Muscle of leg (tissue), 16 donors: ENCODE measurements at places on chromosomes 12 and 14. TPM values are rescaled to one million over a fixed set of nuclear protein-coding genes. Genes with fewer than 3 reads are reported as not detected.

Gene DNAJC22
- 0.04 TPM for total RNA-seq

Gene ESRRB
- 3.1 TPM for total RNA-seq

Gene BBS10
- total RNA-seq, result 12.1 TPM

Gene NGB
- total RNA-seq, result not detected

Gene MYH6
- total RNA-seq, result 0.66 TPM

- no peaks in the 10 kb centered on the region for H3K36me3 ChIP-seq
- DNase-seq, result peak; percentile 90
These were observed 165.1 kb downstream of the MON2 start for GRCh38 chr12:62631471-62632410.

DNA sequence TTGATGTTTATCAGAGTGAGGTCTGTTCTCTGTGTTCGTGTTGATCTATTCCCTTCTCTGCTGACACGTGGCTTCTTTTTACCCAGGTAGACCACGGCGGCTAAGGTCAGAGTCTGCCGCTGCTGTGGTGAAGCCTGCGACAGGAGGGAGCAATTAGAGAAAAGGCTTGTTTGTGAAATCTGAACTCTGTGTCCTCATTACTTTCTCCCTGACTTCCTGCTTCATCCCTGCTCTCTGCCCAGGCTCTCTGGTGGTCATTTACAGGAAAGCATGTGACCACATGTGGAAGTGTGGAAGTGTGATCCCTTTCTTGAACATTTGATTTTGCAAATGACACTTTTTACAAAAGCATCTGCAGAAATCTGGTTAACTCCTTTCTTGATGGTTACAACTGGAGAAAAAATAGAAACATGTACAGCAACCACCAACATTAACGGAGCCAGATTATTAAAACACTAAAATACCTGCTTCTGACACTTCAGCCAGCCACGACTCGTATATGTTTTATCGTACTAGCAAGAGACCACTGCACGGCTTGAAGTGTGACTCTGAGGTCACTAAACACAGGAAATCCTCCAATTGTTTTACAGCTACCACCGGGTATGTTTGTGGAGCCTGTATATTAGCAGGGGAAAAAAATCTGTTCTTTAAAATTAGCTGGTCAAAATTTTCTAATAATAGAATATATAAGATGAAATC is 388.6 kb upstream of the TMPO start:
- DNase-seq, result peak; percentile 60
- H3K27ac ChIP-seq, result peak overlapping the region; percentile 73
- H3K27me3 ChIP-seq, result no peaks in the 10 kb centered on the region
- no peaks in the 10 kb centered on the region for H3K36me3 ChIP-seq

- peaks cover 2% of the 10 kb centered on the region for H3K27me3 ChIP-seq
- H3K4me1 ChIP-seq, result peaks cover 14% of the 10 kb centered on the region
- peak overlapping the region; percentile 83 for H3K27ac ChIP-seq
- H3K36me3 ChIP-seq, result no peaks in the 10 kb centered on the region
These were observed 77.9 kb downstream of the TMEM30B start for GRCh38 chr14:61203081-61203753.

DNA sequence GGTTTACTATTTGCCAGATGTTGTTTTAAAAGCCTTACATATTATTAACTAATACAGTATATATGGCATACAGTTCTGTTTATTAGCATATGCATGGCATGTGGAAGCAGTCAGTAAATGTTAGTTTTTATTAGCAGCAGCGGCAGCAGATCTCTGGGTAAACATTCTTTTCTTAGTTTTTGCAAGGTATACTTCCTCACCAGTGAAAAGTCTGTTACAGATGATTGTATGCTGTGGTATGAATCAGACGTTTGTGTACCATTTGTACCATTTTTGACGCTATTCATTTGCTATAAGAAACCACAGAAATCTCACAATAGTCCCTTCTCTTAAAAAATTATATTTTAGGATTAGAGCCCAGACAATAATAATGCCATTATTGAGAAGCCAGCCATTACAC is 17.8 kb downstream of the STK38L start:
- H3K4me1 ChIP-seq, result no peaks in the 10 kb centered on the region
- no peaks in the 10 kb centered on the region for H3K36me3 ChIP-seq
- no peak for DNase-seq
- no peak overlapping the region for H3K27ac ChIP-seq
